CD4-positive, CD25-positive, alpha-beta regulatory T cell (primary cell): ENCODE measurements at places on chromosomes 7 and 10.

GRCh38 chr10:92052088-92052487 is 128.5 kb downstream of the BTAF1 start:
- H3K4me3 ChIP-seq = no peak overlapping the region
- DNase-seq = no peak
- H3K4me1 ChIP-seq = peaks cover 8% of the 10 kb centered on the region
- H3K27ac ChIP-seq = no peak overlapping the region

DNA sequence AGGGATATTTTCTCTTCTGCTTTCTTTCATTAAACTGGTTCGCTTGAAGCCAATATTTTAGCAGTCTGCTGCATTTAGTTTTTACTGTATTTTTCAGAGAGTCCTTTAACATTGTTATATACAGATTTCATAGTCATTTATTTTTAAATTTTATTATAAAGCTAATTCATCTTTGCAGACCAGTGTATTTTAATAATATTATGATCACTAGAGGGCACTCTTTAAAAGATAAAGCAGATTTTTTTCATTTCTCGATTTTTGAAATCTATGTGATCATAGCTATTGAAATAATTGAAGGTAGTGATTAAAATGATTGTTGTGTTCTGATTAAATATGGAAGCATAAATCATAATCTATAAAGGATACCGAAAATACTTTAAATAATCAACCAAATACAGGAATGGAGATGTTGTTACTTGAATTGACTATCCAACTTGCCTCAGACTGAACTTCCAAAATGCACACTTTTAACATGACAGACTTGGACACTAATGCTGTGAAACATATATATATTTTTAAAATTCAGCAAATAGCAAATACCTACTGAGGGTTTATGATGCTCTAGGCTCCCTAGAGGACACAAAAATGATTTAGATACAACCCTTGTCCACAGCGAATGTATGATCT is 35.2 kb downstream of the ST7 start:
- H3K27me3 ChIP-seq = no peaks in the 10 kb centered on the region
- H3K36me3 ChIP-seq = no peaks in the 10 kb centered on the region
- no peak overlapping the region for H3K4me3 ChIP-seq
- no peak for DNase-seq

DNA sequence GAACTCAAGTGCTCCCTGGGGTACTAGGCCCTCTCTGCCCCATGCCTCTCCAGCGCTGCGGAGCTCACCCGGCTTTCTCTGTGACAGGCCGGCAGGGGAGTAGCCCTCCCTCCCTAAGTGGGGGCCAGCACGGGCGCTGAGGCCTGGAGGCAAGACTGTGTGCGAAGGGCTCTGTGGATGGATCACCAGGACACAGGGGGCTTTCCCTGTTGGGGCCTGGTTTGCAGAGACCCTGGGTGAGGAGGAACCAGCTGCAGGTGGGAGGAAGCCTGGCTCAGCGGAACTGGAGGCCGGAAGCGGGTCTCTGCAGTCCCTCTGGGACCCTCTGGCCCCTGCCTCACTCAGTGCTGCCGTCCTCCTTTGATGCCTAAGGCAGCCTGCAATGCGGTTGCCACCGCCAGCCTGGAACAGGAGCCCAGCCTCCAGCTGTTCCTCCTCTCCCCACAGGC is 106.0 kb downstream of the CYTH3 start:
- peaks cover 9% of the 10 kb centered on the region for H3K4me1 ChIP-seq
- no peaks in the 10 kb centered on the region for H3K27me3 ChIP-seq
- no peak overlapping the region for H3K4me3 ChIP-seq
- peaks cover 6% of the 10 kb centered on the region for H3K36me3 ChIP-seq
- DNase-seq = no peak

DNA sequence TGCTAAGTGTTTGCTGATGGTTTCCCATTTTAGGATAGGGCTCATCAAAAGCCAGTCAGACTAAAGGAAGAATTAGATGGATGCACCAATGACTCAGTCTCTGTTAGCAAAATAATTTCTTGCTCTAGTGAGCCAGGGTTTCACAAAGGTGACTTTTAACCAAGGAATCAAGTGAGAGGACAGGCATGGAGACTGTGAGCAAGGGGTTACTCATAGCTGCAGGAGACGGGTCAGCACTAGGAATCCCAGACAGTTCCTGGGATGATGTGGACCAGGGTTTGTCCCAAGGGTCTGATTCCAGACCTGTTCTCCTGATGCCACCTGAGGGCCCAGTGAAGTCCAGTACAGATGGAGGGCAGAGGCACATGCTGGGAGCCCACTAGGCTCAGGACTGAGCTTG is 138.1 kb downstream of the NOC3L start:
- H3K36me3 ChIP-seq = no peaks in the 10 kb centered on the region
- H3K27ac ChIP-seq = no peak overlapping the region
- no peaks in the 10 kb centered on the region for H3K27me3 ChIP-seq
- no peak overlapping the region for H3K4me3 ChIP-seq
- H3K4me1 ChIP-seq = no peaks in the 10 kb centered on the region

DNA sequence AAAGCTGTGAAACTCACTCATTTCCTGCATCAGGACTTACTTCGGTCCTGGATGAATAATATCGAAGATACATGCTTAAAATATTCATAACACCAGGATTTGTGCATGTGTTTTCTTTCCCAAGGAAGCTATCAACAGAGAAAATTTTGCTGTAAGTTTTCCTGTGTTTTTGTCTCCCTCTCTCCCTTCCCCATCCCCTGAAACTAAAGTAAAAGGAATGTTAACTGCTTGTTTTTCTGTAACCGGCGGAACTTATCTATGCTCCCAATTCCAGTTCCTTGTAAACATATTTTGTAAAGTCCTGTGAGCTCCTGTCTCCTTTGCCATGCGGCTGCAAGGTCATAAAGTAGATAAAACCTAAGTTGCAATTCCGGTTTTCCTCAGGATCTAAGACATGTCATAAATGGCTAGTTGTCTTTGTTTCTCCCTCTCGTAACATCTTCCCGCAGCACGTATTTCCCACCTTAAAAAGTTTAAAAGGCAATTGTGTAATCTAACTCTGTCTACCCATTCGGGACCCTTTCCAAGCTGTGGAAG is 79.0 kb upstream of the POM121L12 start:
- no peak for DNase-seq
- no peak overlapping the region for H3K27ac ChIP-seq
- H3K4me3 ChIP-seq = no peak overlapping the region

DNA sequence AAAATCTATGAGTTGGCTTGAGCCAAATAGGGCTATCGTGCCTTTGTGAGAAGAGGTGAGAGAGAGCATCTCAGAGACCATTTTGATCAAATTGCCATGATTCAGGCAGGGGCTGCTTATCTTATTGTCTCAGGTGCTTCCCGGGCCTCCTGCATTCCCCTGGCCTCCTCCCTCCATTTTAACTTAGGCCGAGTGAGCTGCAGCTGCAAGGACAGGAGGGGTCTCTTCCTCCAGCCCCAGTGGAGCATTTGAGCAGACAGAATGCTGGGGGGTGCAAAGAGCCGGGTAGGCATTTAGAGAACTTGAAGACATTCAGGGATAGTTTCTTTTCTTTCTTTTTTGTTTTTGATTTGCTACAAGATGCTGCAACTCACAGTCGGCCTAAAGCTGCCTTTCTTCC is 59.0 kb downstream of the BUB3 start:
- no peak overlapping the region for H3K27ac ChIP-seq
- H3K27me3 ChIP-seq = no peaks in the 10 kb centered on the region
- H3K4me1 ChIP-seq = no peaks in the 10 kb centered on the region

GRCh38 chr10:91391920-91392319 is 18.2 kb upstream of the HECTD2 start:
- H3K27ac ChIP-seq = no peak overlapping the region
- no peak for DNase-seq
- peaks cover 10% of the 10 kb centered on the region for H3K27me3 ChIP-seq

GRCh38 chr7:102313997-102314780 is 27.5 kb downstream of the SH2B2 start:
- no peaks in the 10 kb centered on the region for H3K36me3 ChIP-seq
- H3K27ac ChIP-seq = no peak overlapping the region
- H3K27me3 ChIP-seq = no peaks in the 10 kb centered on the region
- H3K4me1 ChIP-seq = no peaks in the 10 kb centered on the region
- no peak for DNase-seq

GRCh38 chr7:89908736-89909135 is 245.5 kb upstream of the STEAP1 start:
- no peaks in the 10 kb centered on the region for H3K27me3 ChIP-seq
- no peak overlapping the region for H3K27ac ChIP-seq
- no peak overlapping the region for H3K4me3 ChIP-seq
- H3K36me3 ChIP-seq = no peaks in the 10 kb centered on the region
- no peak for DNase-seq

DNA sequence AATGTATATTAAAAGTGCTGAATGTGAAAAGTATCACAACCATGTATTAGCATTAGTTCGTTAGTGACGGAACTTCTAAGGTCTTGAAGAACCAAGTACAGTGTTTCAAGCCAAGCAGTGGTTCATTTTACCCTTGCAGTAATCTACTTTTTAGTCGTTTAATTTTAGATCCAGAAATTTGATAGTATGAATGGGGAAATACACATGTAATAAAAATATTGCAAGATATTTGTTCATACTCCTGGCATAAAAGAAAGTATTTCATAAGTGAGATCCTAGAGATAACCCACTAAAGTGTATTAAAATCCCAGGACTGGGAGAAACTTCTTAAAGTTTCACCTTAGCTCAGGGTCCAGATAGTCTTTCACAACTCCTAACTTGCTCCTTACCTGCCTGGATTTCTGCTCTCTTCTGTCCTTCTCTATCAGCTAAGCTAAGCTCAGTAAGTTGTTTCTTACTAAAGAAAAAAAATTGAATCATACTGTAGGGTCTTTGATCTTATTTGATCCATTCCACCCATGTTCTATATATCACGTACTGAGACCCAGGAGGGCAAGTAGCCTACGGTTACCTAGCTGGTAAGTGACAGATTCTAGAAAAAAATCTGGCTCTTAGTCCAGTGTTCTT is 1.5 kb downstream of the BCAP29 start:
- no peak for DNase-seq
- no peaks in the 10 kb centered on the region for H3K27me3 ChIP-seq
- no peak overlapping the region for H3K27ac ChIP-seq
- H3K4me3 ChIP-seq = peak overlapping the region; percentile 88
- peaks cover 11% of the 10 kb centered on the region for H3K36me3 ChIP-seq

- no peaks in the 10 kb centered on the region for H3K27me3 ChIP-seq
- no peaks in the 10 kb centered on the region for H3K36me3 ChIP-seq
- H3K27ac ChIP-seq = no peak overlapping the region
These were observed 92.7 kb downstream of the LANCL2 start for GRCh38 chr7:55457801-55458200.

GRCh38 chr7:42692621-42693020 is 219.2 kb downstream of the C7orf25 start:
- no peaks in the 10 kb centered on the region for H3K36me3 ChIP-seq
- H3K27ac ChIP-seq = no peak overlapping the region
- H3K27me3 ChIP-seq = no peaks in the 10 kb centered on the region
- no peaks in the 10 kb centered on the region for H3K4me1 ChIP-seq

- H3K4me3 ChIP-seq = no peak overlapping the region
- no peaks in the 10 kb centered on the region for H3K4me1 ChIP-seq
- no peak overlapping the region for H3K27ac ChIP-seq
- no peaks in the 10 kb centered on the region for H3K36me3 ChIP-seq
These were observed 45.3 kb upstream of the MALRD1 start for GRCh38 chr10:19003341-19003740.

GRCh38 chr7:94276795-94277194 is 117.9 kb upstream of the COL1A2 start:
- no peaks in the 10 kb centered on the region for H3K27me3 ChIP-seq
- H3K4me3 ChIP-seq = no peak overlapping the region
- H3K27ac ChIP-seq = no peak overlapping the region
- no peak for DNase-seq
- H3K4me1 ChIP-seq = no peaks in the 10 kb centered on the region
- H3K36me3 ChIP-seq = no peaks in the 10 kb centered on the region

DNA sequence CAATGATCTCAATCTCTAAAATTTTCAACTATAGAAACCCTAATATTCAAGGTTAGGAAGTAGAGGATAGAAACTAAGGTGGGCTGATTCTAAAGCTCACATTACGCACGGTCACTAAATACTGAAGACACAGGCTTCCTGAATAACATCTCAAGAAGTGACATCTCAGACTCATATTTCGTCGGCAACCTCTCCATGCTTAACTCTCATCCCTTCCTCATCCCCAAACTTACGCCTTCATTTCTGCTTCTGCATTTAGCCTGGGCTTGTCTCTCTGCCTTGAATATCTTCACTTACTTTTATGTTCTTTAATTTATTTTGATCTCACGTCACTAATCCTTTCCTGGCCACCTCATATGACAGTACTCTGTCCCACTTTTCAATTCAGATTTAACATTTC is 9.2 kb downstream of the PGAM1 start:
- H3K27ac ChIP-seq = no peak overlapping the region
- no peaks in the 10 kb centered on the region for H3K4me1 ChIP-seq
- H3K36me3 ChIP-seq = peaks cover 73% of the 10 kb centered on the region
- H3K4me3 ChIP-seq = no peak overlapping the region
- no peak for DNase-seq

GRCh38 chr7:149850716-149851115 is 12.5 kb downstream of the ZNF862 start:
- peaks cover 14% of the 10 kb centered on the region for H3K4me1 ChIP-seq
- no peak overlapping the region for H3K4me3 ChIP-seq
- H3K27ac ChIP-seq = no peak overlapping the region

- peaks cover 35% of the 10 kb centered on the region for H3K4me1 ChIP-seq
- peak; percentile 37 for DNase-seq
- H3K27ac ChIP-seq = peak overlapping the region; percentile 31
- H3K27me3 ChIP-seq = no peaks in the 10 kb centered on the region
- H3K36me3 ChIP-seq = peaks cover 26% of the 10 kb centered on the region
- H3K4me3 ChIP-seq = no peak overlapping the region
These were observed 10.7 kb downstream of the NODAL start for GRCh38 chr10:70430493-70431445.

DNA sequence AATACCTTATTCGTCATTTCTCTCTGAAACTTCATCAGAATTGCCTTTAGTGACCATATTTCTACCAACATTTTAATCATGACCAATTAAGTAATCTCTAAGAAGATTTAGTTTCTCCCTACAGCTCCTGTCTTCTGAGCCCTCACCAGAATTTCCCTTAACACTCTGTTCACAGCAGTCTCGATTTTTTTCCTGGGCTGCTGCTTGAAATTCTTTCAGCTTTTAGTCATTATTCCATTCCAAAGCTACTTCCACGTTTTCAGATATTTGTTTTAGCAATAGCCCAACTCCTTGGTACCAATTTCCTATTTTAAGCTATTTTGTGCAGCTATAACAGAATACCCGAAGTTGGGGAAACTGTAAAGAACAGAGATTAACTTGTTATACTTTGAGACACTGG is 192.4 kb upstream of the DKK1 start:
- no peaks in the 10 kb centered on the region for H3K36me3 ChIP-seq
- no peak overlapping the region for H3K27ac ChIP-seq
- H3K4me3 ChIP-seq = no peak overlapping the region
- no peaks in the 10 kb centered on the region for H3K27me3 ChIP-seq
- H3K4me1 ChIP-seq = no peaks in the 10 kb centered on the region
- no peak for DNase-seq

DNA sequence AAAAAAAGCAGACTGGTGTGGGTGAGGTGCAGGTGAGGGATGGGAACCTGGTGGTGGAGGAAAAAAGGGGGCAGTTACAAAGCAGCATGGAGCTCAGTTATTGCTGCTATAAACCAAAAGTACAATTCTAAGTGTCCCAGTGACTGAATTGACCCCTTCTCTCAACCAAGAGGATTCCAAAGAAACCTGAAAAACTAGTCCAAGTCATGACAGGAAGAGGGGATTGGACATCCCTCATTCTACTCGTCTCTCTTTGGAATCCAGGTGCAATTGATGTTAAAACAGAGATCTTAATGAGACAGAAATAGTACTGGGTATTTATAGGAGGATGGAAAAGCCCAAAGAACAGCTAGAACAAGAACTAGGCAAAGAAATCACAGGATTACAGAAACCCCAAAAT is 322.3 kb upstream of the IGFBP3 start:
- DNase-seq = no peak
- no peaks in the 10 kb centered on the region for H3K27me3 ChIP-seq
- H3K27ac ChIP-seq = no peak overlapping the region
- H3K4me1 ChIP-seq = no peaks in the 10 kb centered on the region
- no peaks in the 10 kb centered on the region for H3K36me3 ChIP-seq
